ENCODE measurements at places on chromosomes 5 and 9.

DNA sequence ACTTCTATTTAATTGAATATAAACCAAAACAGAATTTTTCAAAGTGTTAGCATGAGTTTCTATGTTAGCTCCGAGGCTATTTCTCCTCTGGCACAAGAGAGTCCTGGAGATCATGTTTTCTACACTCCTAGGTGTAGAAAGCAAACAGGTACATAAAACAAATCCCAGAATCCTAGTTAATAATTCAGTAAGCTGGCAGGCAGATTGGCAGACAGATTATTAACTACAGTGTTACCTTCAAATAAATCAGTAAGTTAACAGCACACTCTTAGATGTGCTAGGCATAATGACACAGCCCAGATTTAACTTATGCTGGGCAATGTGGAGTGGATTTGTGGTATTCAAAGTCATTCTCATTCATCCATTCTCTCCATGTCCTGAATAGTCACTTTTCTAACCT is 282.8 kb upstream of the RPS23 start:
- no peak for DNase-seq

DNA sequence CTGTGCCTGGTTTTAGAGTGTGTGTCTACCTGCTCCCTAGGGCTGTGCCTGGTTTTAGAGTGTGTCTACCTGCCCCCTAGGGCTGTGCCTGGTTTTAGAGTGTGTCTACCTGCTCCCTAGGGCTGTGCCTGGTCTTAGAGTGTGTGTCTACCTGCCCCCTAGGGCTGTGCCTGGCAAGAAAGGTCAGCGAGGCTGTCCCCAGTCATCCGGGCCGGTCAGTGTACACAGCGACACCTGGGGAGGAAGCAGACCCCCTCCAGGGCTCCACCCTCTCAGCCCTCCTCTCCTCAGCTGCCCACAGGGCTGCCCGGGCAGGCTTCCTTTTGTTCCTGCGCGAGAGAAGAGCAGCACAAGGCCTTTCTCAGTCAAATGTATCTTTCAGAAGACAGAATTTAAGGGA is 4.1 kb downstream of the NRARP start:
- no peak for DNase-seq

- no peak for DNase-seq
Measured at GRCh38 chr5:132277256-132277655, 16.9 kb upstream of the SLC22A4 start.

GRCh38 chr5:19987612-19988361 is at the start of gene CDH18:
TSS of gene CDH18 (minus strand) at chr5:19988200. CDS start at chr5:19838986, 149,214 bp downstream.
- DNase-seq: peak; percentile 36

All from SW480 (cell line).